ENCODE measurements at places on chromosomes 16 and 17. TPM values are rescaled to one million over a fixed set of nuclear protein-coding genes. Genes with fewer than 3 reads are reported as not detected.

Gene LONP2
- 49.7 TPM for total RNA-seq

Gene CCNF
- total RNA-seq, result 48.4 TPM

Gene KRTAP1-1
- not detected for total RNA-seq

Gene KRT14
- not detected for total RNA-seq

Gene RRAD
- total RNA-seq, result 1.8 TPM

Gene STH
- total RNA-seq, result not detected

Gene ITGB3
- not detected for total RNA-seq

Gene SNX20
- total RNA-seq, result 35.2 TPM
